Activated CD8-positive, alpha-beta T cell treated with anti-CD3 and anti-CD28 coated beads, Interleukin-2, amount 10 ng/mL, durations not matched to agents 7 days and 5 days (primary cell): ENCODE measurements at places on chromosomes 16 and 17.

GRCh38 chr17:63139356-63139755 is 173.3 kb downstream of the TANC2 start:
- DNase-seq, result no peak

- no peak for DNase-seq
Observed at GRCh38 chr17:48642059-48642842, 16.1 kb upstream of the HOXB9 start.

GRCh38 chr17:49227436-49228261 is 2.9 kb downstream of the PHOSPHO1 start:
- DNase-seq, result peak; percentile 88

DNA sequence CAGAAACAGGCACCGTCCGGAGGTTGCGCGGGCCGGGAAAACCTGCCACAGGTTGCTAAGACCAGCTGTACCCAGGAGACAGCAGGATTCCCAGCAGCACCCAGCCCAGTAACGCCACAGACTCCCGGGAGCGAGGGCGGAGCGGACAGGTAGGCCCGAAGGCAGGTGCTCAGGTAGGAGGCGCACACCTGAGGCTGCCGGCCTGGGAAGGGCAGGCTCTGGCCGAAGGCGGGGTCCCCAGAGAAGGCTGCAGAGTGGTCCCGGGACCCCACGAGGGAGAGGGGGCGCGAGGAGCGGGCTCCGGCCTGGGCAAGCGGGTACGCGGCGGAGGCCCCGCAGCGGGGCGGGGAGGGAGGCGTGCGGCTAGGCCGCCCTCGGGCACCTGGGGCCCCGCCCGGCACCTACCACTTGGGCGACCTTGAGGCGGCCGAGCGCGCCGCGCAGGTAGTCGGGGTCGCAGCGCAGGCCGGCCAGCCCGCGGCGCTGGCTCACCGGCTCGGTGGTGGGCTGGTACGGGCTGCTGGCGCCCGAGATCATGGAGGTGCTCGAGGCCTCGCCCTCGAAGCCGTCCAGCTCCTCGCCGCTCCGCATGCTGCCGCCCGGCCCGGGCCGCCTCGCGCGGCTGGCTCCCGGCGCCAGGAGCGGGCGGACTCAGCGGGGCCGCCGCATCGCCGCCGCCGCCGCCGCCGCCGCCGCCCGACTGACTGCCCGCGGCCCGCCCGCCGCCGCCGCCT is 441 bp downstream of the CMTM4 start:
- peak; percentile 32 for DNase-seq

GRCh38 chr16:49280841-49281371 is 732 bp downstream of the CBLN1 start:
- no peak for DNase-seq

DNA sequence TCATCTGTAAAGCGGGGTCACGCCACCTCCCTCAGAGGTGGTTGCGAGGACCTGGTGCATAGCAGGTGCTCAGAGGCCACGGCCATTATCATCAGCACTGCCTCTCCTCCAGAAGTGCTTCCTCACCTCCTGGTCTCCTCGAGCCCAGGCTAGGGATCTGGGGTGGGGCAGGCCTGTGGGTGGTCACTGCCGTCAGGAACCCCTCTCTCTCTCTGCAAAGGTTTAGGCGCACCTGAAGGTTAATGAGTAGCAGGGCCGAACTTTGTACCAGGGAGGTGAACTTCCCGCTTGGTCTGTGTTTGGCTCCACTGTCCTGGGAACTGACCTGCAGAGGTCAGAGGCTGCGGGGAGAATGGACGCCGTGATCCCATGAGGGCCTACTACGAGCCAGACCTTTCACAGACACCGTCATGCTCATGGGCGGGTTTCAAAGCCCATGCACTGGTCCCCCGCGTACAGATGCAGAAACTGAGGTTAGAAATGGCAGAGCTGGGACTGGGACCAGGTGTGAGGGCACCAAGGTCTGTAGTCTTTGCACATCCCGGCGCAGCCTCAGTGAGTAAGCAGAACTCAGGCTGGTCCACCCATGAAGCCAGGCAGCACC is 13.8 kb downstream of the JUP start:
- no peak for DNase-seq
